ENCODE measurements at places on chromosomes 1 and 21.

GRCh38 chr1:28392027-28392652 is 22.6 kb downstream of the PHACTR4 start:
- DNase-seq = peak; percentile 91

- peak; percentile 54 for DNase-seq
Observed at GRCh38 chr1:173333581-173333980, 126.5 kb upstream of the TNFSF4 start.

DNA sequence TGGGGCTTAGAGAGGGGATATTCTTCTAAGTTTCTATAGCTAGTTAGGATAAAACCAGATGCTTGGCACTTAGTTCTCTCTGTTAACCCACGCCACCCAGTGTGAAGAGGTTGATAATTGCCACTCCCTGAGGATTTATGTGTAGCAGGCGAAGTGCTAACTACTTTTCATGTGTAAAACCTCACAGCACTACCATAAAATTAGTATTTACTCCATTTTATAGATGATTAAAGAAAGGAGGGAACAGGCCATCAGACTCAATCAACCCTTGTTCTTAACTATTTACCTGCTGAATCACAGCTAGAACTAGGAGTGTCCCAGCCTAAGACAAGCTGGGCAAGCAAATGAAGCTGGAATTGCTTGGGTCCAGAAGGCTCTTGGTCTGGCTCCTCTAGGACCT is 8.9 kb downstream of the LIN28A start:
- DNase-seq = no peak

DNA sequence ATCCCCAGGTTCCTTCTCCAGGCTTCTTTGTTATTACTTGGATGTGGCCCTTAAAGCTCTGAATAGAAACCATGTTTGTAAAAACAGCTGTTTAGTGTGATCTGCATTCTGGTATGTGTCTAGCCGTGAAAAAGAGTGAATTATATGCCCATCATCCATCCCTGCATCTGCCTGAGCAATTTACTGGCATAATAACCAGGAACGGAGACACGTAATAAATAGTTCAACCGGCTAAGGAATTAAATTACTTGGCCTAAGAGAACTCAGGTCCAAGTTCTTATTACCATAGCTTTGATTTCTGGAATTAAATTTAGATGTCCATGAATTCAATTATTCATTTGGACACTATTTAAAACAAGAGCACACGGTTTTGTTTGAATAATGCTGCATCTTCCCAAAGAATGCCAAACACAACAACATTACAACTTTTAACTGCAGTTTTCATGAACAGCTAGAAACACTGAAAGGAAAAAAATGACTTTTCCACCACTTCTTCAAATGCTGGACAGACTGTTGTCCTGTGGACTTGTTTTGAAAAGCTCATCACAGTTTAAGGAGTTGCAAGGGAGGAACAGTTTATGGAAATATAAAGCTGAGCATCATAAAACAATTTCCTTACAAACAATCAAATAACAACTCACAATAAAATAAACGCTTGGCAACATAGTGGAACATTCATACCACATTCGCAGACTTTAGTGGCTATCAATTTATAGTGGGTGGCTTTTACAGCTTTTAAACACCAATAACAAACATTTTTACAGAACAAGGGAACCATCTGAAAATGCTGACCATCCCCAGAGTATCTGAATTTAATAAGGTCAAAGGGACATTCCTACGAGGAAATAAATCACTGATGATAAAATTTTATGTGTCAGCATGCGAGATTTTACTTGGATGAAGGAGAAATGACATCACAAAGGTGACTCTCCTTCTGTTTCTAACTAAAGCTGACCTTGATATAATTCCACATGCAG is 144.7 kb downstream of the APP start:
- DNase-seq = no peak

DNA sequence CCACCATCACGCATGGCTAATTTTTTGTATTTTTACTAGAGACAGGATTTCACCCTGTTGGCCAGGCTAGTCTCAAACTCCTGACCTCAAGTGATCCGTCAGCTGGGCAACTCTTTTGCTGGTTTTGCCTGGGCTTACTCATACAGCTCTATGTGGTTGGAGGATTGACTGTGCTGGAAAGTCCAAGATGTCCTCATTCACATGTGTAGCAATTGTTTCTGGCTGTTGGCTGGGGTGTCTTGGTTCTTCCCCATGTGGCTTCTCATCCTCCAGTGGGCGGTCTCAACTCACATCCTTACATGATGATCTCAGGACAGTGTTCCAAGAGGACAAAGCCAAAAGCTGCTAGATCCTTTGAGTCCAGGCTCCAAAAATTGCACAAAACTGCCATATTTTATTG is 53.3 kb downstream of the TEX35 start:
- peak; percentile 6 for DNase-seq

- DNase-seq = no peak
Observed at GRCh38 chr1:65267683-65268082, 41.7 kb upstream of the DNAJC6 start.

DNA sequence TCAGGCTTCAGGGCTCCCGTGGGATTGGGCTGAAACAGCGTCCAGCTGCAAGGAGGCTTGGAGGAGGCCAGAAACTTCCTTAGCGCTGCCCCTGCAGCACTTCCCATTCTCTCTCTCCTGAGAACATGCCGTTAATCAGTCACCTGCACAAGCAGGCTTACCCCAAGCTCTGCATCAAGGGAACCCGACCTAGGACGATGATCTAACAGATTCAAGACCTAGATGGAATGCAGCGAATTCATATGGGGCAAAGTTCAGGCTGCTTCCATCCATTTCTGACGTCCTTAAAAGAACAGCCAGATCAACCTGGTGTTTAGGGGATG is 114.1 kb downstream of the ERG start:
- no peak for DNase-seq

DNA sequence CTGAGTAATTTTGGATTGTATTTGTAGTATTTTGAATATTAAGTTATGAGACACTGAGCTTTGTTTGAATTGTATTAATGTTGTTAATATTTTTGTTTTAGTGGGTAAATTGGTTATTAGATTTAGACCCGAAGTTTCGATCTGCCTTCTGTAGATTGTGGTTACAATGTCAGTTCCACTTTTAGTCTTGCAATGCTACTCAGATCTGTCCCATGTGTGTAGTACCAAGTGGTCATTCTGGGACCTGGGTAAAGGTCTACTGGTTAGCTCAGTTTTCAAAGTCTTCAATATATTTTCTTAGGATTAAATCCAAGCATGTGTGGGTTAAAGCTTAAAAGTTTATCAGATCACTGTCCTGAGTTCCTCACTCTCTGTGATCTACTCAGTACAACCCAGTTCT is 346.5 kb upstream of the PROX1 start:
- DNase-seq = no peak

DNA sequence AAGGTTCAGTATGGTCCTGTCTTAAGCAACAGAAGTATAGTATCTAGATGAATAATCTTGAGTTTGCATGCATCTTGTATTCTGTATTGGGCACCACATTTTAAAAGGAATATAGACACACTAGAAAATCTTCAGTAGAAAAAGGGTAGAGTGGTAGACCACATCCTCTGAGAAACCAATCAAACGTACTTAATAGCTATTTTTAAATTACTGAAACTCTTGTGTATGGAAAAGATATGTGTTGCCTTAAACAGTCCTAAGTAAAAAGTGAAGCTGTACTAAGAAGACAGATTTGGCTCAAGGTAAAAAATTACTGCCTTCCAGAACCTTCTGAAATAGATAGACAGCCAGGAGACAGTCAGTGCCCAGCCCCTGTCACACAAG is 3.1 kb downstream of the CTXND2 start:
- no peak for DNase-seq

- no peak for DNase-seq
Observed at GRCh38 chr1:216332003-216332402, 91.2 kb downstream of the USH2A start.

DNA sequence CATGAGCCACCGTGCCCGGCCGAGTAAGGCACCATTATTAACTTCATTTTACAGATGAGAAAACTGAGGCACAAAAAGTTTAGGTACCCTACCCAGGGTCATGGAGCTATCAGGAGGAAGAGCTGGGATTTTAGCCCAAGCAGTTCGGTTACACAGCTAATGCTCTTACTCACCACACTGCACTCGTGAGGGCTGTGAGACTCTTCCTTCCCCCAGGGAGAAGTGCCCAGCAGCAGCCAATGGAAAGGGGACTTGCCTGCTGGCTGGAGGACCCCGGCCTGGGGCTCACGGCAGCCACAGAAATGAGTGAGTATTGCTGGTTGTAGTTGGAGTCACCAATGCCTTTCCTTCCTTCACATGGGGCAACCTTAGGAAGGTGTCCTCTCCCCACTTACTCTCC is 5.2 kb upstream of the CSF1 start:
- no peak for DNase-seq

DNA sequence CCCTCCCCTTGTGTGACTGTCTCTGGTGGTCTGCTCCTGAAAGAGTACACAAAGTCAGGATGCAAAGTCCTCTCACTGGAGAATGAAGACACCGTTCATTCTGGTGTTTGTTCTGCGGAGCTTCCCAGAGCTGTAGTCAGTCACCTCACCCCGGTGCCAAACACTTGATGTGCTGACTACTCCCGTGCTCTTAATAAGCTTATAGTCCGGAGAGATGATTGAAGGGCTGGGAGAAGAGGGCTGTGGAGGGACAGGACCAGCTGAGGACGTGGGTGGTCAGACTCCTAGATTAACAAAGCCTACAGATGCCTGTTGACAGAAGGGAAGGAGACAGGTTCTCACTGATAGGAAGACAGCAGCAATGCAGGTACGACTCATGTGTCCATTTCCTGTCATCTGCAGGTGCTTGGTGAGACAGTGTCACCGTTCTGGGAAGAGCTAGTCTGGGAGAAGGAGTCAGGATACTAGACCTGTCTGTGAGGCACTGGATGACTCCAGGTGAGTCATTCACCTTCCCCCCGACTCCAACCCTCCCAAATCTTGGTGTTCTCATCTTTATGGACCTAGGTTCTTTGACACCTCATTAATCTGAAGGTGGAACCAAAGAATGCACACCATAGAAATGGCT is 40.4 kb upstream of the LRRN2 start:
- DNase-seq = no peak

DNA sequence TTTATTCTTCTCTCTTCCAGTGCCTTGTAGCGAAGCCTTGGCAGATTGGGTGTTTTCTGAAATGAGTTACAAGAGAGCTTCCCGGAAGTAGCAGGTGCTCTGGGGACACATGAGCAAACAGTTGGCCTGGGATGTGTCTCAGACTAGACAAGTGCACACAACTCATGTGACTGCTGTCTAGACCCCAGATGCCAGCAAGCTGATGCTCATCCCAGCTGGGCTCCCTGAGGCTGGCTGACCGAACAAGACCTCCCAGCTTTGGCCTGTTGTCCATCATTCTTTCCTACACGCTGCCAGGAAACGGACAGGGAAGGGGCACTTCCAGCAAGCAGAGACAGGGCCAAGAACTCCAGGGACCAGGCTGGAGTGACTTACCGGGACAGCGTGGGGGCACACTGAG is 18.7 kb upstream of the CSF1 start:
- DNase-seq = no peak

GRCh38 chr1:234980291-234980644 is 148.4 kb downstream of the TOMM20 start:
- no peak for DNase-seq

DNA sequence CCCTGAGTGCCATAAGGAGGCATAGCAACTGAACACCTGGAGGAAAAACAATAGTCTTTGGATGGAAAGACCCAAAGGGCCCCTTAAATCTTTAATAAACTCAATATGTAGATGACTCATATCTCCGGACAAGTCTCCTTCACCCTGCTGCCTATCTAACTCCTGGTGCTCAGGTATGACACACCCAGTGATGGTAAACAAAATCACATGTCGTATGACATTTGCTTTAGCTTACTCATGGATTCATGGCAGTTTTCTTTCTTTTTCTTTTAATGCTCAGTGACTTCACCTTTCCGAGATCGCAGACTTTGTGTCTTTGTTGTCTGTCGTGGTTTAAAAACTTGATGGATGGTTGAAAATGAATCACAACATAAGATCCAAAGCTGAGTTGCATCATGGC is 208.5 kb upstream of the PROX1 start:
- DNase-seq = no peak

GRCh38 chr1:997713-997992 is 2.2 kb downstream of the HES4 start:
- DNase-seq = no peak

- no peak for DNase-seq
Observed at GRCh38 chr1:94981575-94981973, 54.7 kb upstream of the CNN3 start.

- no peak for DNase-seq
Observed at GRCh38 chr1:67556297-67556900, 126.2 kb upstream of the SERBP1 start.

DNA sequence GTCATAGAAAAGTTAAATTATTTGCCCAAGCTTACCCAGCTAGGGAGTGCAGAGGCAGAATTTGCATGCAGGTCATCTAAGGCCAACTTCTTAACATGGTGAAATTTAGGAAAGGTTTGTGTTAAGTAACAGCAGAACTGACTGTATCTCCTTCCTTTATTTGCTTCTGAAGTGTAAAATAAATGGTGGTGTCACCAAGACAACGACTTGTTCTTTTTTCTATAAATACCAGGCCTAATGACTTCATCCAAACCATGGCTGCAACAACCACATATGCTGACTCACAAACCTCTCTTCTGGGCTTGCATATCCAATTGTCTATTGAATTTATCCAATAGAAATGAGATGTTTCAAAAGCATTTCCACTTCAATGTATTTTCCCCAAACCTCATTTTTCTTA is 19.1 kb downstream of the COL24A1 start:
- DNase-seq = peak; percentile 90

DNA sequence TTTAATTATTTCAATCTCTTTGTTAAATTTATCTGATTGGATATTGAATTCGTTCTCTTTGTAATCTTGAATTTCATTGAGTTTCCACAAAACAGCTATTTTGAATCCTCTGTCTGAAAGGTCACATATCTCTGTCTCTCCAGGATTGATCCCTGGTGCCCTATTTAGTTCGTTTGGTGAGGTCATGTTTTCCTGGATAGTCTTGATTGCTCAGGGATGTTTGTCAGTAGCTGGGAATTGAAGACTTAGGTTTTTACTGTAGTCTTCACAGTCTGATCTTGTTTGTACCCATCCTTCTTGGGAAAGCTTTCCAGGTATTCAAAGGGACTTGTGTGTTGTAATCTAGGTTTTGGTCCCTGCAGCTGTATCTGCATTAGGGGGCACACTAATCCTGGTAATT is 6.8 kb upstream of the MTARC2 start:
- DNase-seq = no peak

GRCh38 chr1:97980530-97980929 is 59.7 kb upstream of the DPYD start:
- no peak for DNase-seq

Measured in HCEC 1CT (cell line).